ENCODE measurements at places on chromosomes 13 and 19.

- no peak for DNase-seq
Observed at GRCh38 chr13:98495627-98496478, 81.1 kb downstream of the STK24 start.

DNA sequence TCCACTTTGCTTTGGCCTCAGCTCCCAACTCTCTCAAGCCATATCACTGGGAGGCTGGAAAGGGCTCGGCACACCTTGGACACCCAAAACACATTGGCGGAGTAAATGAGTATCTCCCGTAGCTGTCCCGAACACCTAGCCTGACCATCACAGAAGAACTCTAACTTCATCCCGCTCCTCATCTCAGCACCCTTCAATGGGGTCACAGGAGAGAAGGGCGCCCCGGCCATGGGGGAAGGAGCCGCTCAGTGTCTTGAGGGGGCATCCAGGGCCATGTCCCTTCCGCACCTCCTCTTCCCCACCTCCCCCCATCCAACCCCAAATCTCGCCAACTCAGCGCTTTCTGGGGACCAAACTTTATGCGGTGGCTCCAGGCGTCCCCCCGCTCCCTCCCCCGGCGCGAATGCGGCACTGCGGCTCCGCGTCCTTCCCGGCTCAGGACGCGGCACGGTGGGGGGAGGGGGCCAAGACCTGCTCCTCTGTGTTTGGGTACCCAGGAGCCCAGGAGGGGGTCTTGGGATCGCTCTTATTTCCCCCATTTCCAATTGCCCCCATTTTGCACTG lies 3.0 kb downstream of the KCNC3 start:
- DNase-seq: no peak

- DNase-seq: no peak
Observed at GRCh38 chr19:18650021-18650390, 13.2 kb downstream of the KLHL26 start.

- DNase-seq: no peak
Observed at GRCh38 chr13:60584976-60585375, 188.0 kb downstream of the TDRD3 start.

DNA sequence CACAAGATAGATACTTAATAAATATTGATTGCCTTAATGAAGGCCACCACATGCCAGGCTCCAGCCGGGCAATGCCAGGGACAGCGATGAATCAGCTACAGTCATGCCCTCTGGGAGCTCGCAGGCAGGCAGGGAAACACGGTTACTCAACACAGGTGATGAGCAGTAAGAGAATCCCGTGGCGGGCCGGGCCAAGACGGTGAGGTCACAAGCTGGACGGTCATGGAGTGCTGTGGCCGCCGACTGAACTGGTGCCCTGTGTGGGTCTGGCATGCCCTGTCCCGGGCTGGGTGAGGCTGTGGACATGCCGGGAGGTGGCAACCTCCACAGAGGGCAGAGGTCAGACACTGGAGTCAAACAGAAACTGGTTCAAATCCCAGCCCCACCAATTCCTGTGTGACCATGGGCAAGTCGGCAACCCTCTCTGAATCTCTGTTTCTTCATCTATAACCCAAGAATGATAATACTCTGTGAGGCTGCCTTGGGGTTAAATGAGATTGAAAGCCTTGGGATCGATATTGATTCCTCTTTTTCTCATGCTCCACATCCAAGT lies 13.2 kb upstream of the PAK4 start:
- DNase-seq: no peak

DNA sequence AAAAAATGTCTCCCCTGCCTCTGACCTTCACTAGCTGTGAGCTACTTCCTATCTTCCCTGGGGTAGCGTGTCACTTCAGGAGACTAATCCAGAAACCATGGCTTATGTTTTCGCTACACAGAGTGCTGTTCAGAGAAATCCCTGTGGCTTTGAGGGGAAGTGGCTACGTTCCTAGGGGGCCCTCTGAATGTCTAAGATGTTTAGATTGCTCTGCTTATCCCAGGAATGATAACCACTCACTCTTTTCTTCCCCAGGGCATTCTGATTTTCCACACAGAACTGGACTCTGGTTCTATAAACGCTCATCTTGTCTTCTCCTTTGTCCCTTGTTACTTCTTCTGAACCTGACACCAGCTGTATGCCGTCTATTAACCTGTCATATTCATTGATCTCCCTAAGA lies 572.5 kb downstream of the OLFM4 start:
- DNase-seq: no peak

- DNase-seq: no peak
Observed at GRCh38 chr13:40969169-40969901, 49.8 kb downstream of the ELF1 start.

DNA sequence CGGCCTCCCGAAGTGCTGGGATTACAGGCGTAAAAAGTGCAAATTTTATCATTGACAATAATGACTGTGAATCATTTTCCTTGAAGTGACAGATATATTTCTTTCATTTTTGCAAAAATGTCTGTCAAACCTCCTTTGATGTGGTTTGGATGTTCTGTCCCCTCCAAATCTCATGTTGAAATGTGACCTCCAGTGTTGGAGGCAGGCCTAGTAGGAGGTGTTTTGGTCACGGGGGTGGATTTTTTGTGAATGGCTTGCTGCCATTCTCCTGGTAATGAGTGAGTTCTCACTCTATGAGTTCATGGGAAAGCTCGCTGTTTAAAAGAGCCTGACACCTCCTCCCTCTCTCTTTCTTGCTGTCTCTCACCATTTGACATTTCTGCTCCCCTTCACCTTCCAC lies 5.5 kb upstream of the SLC1A6 start:
- DNase-seq: no peak

DNA sequence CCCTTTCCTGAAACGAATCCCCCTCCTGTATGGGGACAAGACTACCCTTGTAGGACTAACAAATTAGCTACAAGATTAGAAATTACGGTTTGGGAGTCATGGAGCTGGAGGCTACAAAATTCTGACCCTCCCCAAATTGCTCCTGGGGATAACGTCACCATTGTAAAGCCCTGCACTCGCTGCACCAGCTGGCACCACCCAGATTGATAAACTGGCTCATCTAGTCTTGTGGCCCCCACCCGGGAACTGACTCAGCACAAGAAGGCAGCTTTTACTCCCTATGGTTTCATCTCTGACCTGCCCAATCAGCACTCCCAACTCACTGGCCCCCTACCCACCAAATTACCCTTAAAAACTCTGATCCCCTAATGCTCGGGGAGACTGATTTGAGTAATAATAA lies 150.6 kb upstream of the TSC22D1 start:
- no peak for DNase-seq

DNA sequence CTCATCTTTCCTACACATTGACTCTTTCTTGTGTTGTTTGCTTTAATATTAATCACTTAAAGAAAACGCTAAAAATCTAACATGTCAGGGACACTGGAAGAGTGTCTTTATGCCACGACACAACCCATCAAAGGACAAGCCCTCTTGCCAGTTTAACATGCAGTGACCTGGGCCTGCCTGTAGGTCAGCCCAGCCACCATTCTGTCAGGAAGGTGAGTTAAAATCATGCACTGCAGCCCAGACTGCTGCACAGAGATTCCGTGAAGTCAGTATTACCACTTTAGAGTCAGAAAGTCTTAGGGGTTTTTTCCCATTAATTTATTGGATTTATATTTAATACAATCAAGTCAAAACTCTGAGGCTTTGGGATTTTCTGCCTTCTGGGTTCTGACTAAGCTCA lies 58.0 kb downstream of the TNFRSF19 start:
- DNase-seq: no peak

GRCh38 chr19:2969104-2969504 lies 8.3 kb upstream of the TLE6 start:
- no peak for DNase-seq

DNA sequence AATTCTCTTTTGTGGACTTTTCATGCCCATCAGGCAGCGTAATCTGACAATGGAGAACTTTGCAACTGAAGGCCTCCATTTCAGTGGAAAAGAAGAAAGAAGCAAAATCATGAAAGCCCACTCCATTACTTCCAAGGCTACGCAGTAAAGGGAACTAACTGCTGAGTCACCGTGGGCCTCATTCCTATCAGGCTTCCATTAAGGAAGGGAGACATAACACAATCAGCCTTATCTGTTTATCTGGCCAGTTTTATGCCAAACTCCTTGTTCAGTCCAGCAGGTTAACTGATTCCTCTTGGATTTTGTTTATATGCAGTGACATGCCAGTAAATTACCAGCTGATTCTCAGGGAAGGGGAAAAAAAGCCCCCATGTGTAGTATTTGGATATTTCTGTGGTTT lies 56.8 kb upstream of the KATNAL1 start:
- DNase-seq: no peak

DNA sequence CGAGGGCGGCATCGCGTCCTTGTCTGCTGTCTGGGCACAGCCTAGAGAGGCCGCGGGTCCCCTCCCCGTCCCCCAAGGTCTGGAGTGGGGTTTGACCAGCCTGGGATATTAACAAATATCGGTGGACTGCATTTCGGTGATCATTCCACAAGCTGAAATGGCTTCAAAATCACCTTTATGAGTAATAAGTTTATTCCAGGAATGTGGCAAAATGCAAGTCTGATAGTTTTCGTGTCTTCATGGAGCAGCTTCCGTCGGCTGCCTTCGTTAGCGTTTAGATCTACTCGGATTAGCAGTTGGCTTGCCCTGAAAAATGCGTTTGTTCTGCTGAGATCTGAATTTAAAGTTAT lies 1.1 kb upstream of the GJA3 start:
- no peak for DNase-seq

DNA sequence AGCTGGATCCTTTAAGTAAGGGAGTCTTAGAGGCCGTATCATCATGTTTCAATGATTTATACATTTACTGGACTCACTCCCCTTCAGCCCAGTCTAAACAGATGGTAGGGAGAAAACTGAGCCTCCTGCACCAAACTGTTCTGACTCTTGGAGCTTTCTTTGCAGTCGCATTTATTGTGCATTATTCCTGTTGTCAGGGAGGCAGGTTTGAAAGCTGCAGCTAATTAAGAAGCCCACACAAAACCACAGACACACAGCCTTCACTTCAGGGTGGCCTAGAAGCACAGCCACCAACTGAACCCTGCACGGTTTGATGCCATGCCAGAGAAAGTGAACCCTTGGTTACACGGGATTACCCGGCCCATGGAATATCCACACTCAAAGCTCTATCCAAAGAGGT lies 911.0 kb downstream of the UQCRFS1 start:
- DNase-seq: no peak

DNA sequence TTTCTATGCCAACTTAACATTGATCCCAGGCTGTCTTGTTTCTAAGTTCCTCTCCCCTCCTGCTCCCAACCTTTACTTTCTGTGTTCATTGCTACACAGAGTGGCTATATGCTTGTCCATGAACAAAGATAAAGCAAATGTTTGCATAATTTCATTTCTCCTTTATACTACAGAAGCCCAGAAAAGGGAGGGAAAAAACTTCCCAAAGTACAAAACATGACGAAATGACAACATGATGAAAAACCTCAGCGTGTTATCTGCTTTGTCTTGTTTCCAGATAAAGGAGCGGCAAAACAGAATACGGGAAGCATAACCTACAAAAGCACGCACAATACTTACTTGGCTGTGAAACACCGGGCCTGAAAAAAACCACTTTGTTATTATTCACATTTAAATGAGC lies 336.8 kb downstream of the DNAJC15 start:
- no peak for DNase-seq

DNA sequence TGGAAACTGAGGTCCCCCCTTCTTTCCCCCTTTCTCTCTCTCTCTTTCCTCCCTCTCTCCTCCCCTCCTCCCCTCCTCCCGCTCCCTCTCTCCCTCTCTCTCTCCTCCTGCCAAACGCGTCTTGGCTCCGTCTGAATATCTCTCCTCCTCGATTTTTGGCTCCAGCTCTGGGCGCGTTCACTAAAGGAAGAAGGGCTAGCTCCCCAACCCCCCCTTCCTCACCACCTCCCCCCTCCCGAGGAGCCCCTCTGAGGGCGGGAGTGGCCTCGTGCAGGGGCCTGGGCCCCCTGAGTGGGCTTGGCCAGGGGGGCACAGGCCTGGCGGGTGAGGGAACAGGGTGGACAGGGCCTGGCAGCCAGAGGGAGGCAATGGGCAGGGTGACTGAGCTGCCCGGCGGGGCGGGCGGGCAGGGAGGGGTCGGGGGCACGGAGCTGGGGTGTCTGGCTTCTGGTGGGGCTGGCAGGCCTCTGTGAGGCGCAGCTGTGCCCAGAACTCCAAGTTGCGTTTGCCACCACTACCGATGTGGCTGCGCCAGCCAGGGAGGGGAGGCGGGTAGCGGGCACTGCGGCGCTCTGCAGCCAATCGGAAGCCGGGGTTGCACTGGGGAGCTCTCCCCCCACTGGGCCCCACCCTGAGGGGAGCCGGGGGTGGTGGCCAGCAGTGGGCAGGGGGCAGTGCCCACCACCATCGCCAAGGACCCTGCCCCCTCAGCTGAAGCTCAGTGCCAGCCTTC lies 7.1 kb downstream of the NFIX start:
- no peak for DNase-seq

- DNase-seq: no peak
Observed at GRCh38 chr13:45199711-45200110, 1.1 kb downstream of the KCTD4 start.

- peak; percentile 3 for DNase-seq
Observed at GRCh38 chr13:52925775-52926285, 77.4 kb upstream of the PCDH8 start.

DNA sequence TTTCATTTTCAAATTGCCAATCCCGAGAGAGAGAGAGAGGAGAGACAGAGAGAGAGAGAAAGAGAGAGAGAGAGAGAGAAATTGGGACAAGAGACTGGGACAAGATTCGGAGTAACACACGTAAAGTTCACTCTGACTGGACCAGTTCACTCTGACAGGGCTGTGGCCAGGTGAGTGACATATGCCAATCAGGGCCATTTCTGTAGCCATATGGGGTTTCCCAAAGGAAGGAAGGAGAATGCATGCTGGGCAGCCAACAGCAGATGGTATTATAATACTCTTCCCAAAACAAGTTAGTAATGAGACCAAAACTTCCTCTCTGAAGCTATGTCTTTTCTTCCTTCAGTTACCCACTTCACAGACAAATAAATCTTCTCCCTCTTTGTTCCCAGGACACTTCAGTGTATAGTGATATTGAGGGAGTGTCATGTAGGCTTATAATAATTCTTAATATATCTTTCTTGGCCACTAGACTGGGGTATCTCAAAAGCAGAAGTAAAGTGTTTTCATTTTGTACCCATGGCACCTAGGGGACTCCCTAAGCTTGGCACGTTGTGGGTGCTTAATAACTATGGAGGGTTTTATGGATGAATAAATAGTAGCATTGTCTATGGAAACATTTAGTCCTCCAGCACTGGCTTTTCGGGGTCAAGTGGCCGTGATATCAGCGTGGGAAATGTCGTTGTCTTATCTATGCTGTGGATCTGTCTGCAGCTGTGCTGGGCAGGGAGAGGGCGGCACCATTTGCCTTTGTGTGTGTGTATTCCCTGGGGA lies 51.6 kb downstream of the SERP2 start:
- DNase-seq: no peak

- no peak for DNase-seq
Observed at GRCh38 chr19:11378319-11379189, 4.1 kb downstream of the SWSAP1 start.

GRCh38 chr19:19170053-19170872 lies at the start of gene MEF2B:
Gene MEF2B (minus strand): TSS chr19:19170263. CDS start chr19:19150735, 19,528 bp downstream.
- DNase-seq: no peak

GRCh38 chr19:16378291-16378889 lies 53.8 kb downstream of the KLF2 start:
- no peak for DNase-seq

GRCh38 chr13:30406779-30407416 lies 15.4 kb upstream of the UBE2L5 start:
- no peak for DNase-seq

GRCh38 chr13:109735436-109735966 lies 50.9 kb downstream of the IRS2 start:
- no peak for DNase-seq

Measured in right renal cortex interstitium (tissue), 3 donors.